Head of caudate nucleus (tissue), 42 donors: ENCODE measurements at places on chromosomes 12 and 14.
A peak's percentile ranks its signal among the peaks of the same experiment; 100 is the strongest.

DNA sequence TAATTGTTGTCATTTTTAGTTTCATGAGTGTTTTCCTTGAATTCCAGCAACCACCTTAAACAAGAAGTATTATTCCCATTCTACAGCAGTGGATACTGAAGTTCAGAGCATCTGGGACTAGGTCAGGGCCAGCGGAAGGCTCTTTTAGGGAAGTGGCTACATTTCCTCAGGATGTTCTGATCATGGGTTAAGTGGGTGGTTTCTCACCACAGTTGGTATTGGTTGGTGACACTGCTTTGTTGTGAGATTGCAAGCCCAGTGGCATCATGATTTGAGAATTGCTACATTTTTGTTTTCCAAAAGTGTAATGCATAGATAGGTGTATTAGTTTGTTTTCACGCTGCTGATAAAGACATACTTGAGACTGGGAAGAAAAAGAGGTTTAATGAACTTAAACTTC, 47.1 kb downstream of the SYNE2 start:
- DNase-seq, result no peak

DNA sequence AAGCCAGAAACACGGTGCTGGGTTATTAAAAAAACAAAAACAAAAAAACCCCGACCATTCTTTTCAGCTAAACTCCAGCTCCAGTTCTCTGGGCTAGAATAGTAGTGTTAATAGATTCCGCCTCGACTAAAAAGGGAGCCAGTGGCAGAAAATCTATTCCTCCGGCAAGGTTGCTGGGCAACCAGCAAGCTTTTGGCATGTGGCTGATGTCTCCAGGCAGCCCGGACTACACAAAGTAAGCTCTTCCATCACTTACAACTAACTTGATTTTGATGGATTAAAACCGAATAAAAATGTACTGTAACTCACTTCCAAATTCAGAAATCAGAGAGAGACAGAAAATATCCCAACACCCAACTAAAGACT, 126.4 kb upstream of the FOXN3 start:
- DNase-seq, result peak; percentile 60

DNA sequence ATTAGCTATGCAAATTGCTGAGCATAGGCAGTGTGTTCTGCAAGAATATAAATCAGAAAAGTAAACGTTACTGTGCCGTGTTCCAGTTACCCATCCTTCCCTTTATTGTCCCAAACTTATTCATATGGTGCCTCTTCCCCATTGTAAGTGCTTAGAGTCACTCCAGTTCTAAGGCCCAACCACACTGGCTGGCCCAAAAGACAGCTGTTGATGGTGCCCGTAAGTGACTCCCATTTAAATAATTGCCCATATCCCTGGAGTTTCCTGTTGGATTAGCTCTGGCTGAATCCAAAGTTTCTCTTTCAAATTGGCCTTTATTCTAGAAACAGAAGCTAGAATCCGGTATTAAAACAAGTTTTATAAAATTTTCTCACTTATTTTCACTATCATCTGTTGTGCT, 400.1 kb upstream of the DDHD1 start:
- DNase-seq, result no peak

DNA sequence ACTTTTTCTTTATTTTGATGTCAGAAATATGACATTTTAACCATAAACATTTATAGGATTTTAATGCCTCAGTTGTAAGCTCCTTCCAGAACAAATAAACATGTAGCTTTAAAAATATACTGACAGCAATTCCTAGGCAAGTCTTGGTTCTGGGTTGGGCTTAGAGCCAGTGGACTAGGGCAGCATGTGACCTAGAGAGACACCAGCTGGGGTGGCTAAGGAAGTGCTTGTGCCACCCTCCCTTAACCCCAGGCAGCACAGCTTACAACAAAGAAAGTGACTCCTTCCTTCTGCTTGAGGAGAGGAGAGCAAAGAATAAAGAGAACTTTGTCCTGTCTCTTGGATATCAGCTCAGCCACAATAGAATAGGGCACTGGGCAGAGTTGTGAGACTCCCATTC, 61.6 kb upstream of the KTN1 start:
- DNase-seq, result no peak

GRCh38 chr12:52772188-52772587, 5.0 kb downstream of the KRT76 start:
- no peak for DNase-seq
